ENCODE measurements at places on chromosomes 3 and 15. TPM values are rescaled to one million over a fixed set of nuclear protein-coding genes. Genes with fewer than 3 reads are reported as not detected.

DNA sequence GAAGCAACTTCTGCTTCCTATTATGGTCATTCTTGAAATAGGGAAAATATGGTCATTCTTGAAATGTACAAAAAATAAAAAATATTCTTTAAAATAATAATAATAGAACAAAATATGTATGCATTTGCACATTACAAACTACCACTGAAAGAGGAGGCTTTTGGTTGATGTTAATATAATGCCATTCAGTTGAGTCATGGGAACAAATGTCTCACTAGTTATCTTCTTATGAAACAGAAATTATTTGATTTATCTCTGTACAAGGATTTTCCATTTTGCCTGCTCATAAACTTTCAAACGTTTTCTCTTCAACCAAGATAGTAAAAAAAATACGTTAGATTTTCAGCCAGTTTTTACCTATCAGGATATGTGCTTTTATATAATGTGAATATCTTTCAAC is 1662.7 kb downstream of the OTOL1 start:
- H3K27ac ChIP-seq: no peak overlapping the region
- no peak overlapping the region for H3K4me3 ChIP-seq
- DNase-seq: no peak
- no peaks in the 10 kb centered on the region for H3K4me1 ChIP-seq
- H3K27me3 ChIP-seq: no peaks in the 10 kb centered on the region
- no peaks in the 10 kb centered on the region for H3K36me3 ChIP-seq

GRCh38 chr3:185276415-185276814 is 22.6 kb upstream of the EHHADH start:
- H3K4me3 ChIP-seq: no peak overlapping the region
- DNase-seq: no peak
- H3K4me1 ChIP-seq: no peaks in the 10 kb centered on the region
- no peak overlapping the region for H3K27ac ChIP-seq
- H3K36me3 ChIP-seq: no peaks in the 10 kb centered on the region

DNA sequence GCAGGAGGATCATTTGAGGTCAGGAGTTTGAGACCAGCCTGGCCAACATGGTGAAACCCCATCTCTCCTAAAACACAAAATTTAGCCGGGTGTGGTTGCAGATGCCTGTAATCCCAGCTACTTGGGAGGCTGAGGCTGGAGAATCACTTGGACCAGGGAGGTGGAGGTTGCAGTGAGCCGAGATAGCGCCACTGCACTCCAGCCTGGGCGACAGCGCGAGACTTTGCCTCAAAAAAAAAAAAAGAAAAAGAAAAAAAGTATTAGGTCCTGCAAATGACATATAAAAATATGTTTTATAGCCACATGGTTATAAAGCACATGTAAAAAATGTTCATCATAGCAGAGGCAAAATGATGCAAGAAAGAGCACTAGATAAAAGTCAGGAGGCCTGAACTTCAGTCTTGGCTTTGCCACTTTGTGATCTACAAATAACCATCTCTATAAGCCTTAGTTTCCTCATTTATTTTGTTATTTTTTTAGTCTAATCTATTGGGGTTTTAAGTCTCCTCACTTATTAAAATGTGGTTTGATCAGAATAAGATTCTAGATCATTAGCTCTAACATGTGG is 4.9 kb downstream of the SLC12A6 start:
- H3K4me1 ChIP-seq: no peaks in the 10 kb centered on the region
- H3K27me3 ChIP-seq: no peaks in the 10 kb centered on the region
- H3K4me3 ChIP-seq: no peak overlapping the region

DNA sequence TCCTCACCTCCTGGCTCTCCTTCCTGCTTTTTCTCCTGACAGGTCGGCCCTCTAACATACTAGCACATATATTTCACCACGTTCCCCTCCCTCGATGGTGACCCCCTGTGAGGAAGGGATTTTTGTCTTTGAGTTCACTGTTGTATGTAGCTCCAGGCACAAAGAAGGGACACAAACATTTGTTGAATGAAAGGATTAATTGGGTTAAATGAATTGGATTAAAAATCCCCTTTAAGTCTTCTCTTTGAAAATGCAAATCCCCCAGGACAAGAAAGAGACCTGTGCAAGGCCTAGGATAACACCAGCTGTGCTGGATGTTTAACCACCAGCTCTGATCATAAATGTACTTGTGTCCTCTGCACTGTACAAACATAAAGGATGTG is 3.3 kb downstream of the CALML4 start:
- no peak overlapping the region for H3K4me3 ChIP-seq
- H3K27ac ChIP-seq: no peak overlapping the region
- no peaks in the 10 kb centered on the region for H3K36me3 ChIP-seq
- H3K4me1 ChIP-seq: peaks cover 21% of the 10 kb centered on the region
- DNase-seq: no peak
- H3K27me3 ChIP-seq: no peaks in the 10 kb centered on the region

- DNase-seq: no peak
- H3K4me1 ChIP-seq: no peaks in the 10 kb centered on the region
Measured at GRCh38 chr15:80309769-80310384, 57.9 kb upstream of the CTXND1 start.

- H3K27me3 ChIP-seq: no peaks in the 10 kb centered on the region
- no peak overlapping the region for H3K4me3 ChIP-seq
- DNase-seq: no peak
- 0 out of 2 replicates have a peak, but pooled peaks cover 2% of the 10 kb centered on the region for H3K4me1 ChIP-seq
- no peaks in the 10 kb centered on the region for H3K36me3 ChIP-seq
- no peak overlapping the region for H3K27ac ChIP-seq
Measured at GRCh38 chr3:36302626-36303025, 77.7 kb upstream of the STAC start.

DNA sequence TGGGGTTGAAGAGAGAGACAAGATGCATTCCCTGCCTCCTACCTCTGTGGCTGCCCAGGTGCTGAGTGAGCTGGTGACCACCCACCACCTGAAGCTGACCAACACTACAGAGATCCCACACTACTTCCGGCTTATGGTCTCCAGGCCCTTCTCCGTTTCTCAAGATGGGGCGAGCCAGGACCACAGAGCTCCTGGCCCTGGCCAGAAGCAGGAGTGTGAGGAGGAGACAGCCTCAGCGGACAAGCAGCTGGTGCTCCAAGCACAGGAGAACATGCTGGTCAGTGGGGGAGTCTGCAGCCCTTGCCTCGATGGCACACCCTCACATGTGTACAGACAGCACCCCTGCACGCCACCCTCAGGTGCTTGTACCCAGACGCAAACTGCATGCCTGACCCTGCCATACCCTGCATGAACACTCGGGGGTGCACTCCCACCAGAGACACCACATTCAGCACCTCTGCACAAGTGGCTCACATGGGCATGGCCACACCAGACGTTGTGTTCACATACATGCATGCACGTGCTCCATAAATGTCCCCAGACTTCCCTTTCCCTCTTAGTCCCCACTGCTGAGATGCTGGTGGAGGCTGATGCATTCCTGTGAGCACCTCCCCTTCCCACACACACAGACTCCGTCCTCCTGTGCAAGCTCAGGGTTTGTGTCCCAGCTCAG is 19.0 kb downstream of the ACAA1 start:
- DNase-seq: peak; percentile 87
- H3K27me3 ChIP-seq: no peaks in the 10 kb centered on the region
- H3K4me1 ChIP-seq: no peaks in the 10 kb centered on the region
- peaks cover 10% of the 10 kb centered on the region for H3K36me3 ChIP-seq
- H3K4me3 ChIP-seq: no peak overlapping the region

GRCh38 chr3:136778865-136779264 is 26.7 kb upstream of the STAG1 start:
- no peaks in the 10 kb centered on the region for H3K27me3 ChIP-seq
- H3K36me3 ChIP-seq: no peaks in the 10 kb centered on the region
- no peak overlapping the region for H3K27ac ChIP-seq
- no peaks in the 10 kb centered on the region for H3K4me1 ChIP-seq
- no peak overlapping the region for H3K4me3 ChIP-seq

- H3K27me3 ChIP-seq: no peaks in the 10 kb centered on the region
- DNase-seq: no peak
- no peak overlapping the region for H3K27ac ChIP-seq
- no peaks in the 10 kb centered on the region for H3K36me3 ChIP-seq
- peaks cover 3% of the 10 kb centered on the region for H3K4me1 ChIP-seq
- H3K4me3 ChIP-seq: no peak overlapping the region
Measured at GRCh38 chr3:141373768-141374526, 5.6 kb downstream of the ZBTB38 start.

GRCh38 chr3:15512166-15512565 is 9.3 kb downstream of the COLQ start:
- no peak overlapping the region for H3K4me3 ChIP-seq
- H3K36me3 ChIP-seq: no peaks in the 10 kb centered on the region
- no peaks in the 10 kb centered on the region for H3K27me3 ChIP-seq
- DNase-seq: no peak

- no peak overlapping the region for H3K4me3 ChIP-seq
- no peaks in the 10 kb centered on the region for H3K36me3 ChIP-seq
- DNase-seq: no peak
- H3K4me1 ChIP-seq: peaks cover 5% of the 10 kb centered on the region
Measured at GRCh38 chr3:69240651-69241568, 118.5 kb upstream of the LMOD3 start.

- H3K27me3 ChIP-seq: no peaks in the 10 kb centered on the region
- no peak for DNase-seq
- H3K27ac ChIP-seq: no peak overlapping the region
- H3K4me3 ChIP-seq: no peak overlapping the region
- H3K36me3 ChIP-seq: no peaks in the 10 kb centered on the region
- H3K4me1 ChIP-seq: no peaks in the 10 kb centered on the region
Measured at GRCh38 chr3:11989383-11990038, 14.7 kb upstream of the SYN2 start.

GRCh38 chr3:60206206-60206605 is 1045.0 kb downstream of the FHIT start:
- H3K27ac ChIP-seq: no peak overlapping the region
- H3K4me3 ChIP-seq: no peak overlapping the region
- H3K27me3 ChIP-seq: no peaks in the 10 kb centered on the region
- DNase-seq: no peak
- no peaks in the 10 kb centered on the region for H3K36me3 ChIP-seq
- H3K4me1 ChIP-seq: no peaks in the 10 kb centered on the region

DNA sequence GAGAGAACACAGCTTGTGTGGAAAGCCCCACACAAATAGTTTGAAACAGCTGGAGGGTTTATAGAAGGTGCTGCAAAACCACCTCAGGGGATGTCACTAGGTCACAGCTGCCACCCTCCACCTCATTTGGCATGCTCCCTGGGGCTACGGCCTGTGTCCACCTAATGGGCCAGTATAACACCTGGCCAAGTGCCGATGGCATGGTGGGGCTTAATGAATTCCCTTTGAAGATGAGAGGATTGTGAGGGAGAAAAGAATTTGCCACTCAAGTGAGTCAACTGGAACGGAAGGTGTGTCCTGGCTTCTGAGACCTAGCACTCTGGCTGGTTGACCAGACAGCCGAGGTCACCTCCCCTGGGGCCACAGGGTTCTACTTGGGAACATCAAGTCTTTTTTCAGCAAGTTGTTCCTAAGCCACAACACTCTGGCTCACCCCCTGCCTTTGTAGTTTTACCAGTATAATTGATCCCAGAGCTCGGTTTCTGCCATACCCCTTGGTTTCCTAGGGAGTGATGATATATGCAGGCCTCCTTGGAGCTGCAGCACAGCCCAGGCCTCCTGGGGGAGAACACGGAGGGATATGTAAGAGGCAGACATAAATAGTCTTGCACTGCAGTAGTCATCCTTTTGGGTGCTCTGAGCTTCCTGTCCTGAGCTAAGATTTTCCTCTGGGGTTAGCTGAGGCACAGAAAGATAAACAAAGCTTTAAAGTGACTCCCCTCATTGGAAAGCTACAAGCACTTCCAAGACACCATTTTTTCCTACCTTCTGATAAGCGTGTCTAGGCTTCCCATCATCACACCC is 178.2 kb upstream of the LPP start:
- H3K36me3 ChIP-seq: peaks cover 3% of the 10 kb centered on the region
- no peak overlapping the region for H3K27ac ChIP-seq
- H3K27me3 ChIP-seq: no peaks in the 10 kb centered on the region

- H3K27ac ChIP-seq: no peak overlapping the region
- no peaks in the 10 kb centered on the region for H3K4me1 ChIP-seq
- H3K4me3 ChIP-seq: no peak overlapping the region
- DNase-seq: no peak
Measured at GRCh38 chr15:38069511-38070011, 135.1 kb downstream of the TMCO5A start.

DNA sequence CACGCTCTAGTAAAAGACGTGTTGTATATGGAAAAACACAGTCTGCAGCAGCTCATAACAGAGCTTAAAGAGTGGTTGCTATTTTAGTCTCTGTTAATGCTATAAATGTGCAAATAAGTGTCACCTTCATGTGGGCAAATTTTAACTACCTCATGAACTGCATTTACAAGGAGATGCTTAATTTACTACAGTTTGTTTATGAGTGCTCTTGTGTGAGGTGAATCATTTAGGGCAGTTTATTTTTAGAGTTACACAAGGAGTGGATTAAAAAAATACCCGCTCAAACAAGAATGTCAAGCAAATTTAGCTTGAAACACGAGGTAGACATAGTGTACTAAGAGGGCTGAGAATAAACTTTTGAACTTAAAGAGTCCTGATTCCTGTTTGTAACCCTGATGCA is 579.0 kb downstream of the MFSD1 start:
- DNase-seq: no peak
- H3K4me3 ChIP-seq: no peak overlapping the region
- H3K4me1 ChIP-seq: no peaks in the 10 kb centered on the region

GRCh38 chr15:92705764-92706163 is 50.2 kb upstream of the FAM174B start:
- H3K4me3 ChIP-seq: no peak overlapping the region
- no peaks in the 10 kb centered on the region for H3K4me1 ChIP-seq
- no peaks in the 10 kb centered on the region for H3K27me3 ChIP-seq
- H3K36me3 ChIP-seq: no peaks in the 10 kb centered on the region
- no peak overlapping the region for H3K27ac ChIP-seq

Gene XIRP1
- not detected for total RNA-seq

Gene COL6A5
- total RNA-seq: not detected

Gene SUCNR1
- total RNA-seq: not detected

Gene MAGEL2
- 4.5 TPM for total RNA-seq

Gene ZBTB47
- total RNA-seq: 4.0 TPM

Gene PPARG
- total RNA-seq: 0.27 TPM

Gene PLA2G4D
- 0.33 TPM for total RNA-seq

Gene SLC28A1
- not detected for total RNA-seq

Gene CFAP161
- not detected for total RNA-seq

Gene CILP
- not detected for total RNA-seq

Gene NLGN1
- total RNA-seq: 14.8 TPM

Gene LXN
- total RNA-seq: 4.7 TPM

Gene FETUB
- total RNA-seq: not detected

Gene IL17RD
- 48.9 TPM for total RNA-seq

Gene DNAH12
- total RNA-seq: not detected

Gene CELSR3
- total RNA-seq: 26.7 TPM

Gene ERICH6
- not detected for total RNA-seq
